ENCODE measurements at places on chromosomes 2 and 18. TPM values are rescaled to one million over a fixed set of nuclear protein-coding genes. Genes with fewer than 3 reads are reported as not detected.

GRCh38 chr2:98374286-98374685 is 28.0 kb downstream of the CNGA3 start:
- H3K4me3 ChIP-seq, result no peak overlapping the region
- peaks cover 4% of the 10 kb centered on the region for H3K27me3 ChIP-seq
- no peak overlapping the region for H3K27ac ChIP-seq
- peaks cover under 1% of the 10 kb centered on the region for H3K36me3 ChIP-seq
- DNase-seq, result no peak

GRCh38 chr2:6945821-6946220 is 28.6 kb downstream of the RNF144A start:
- H3K27ac ChIP-seq, result no peak overlapping the region
- H3K27me3 ChIP-seq, result no peaks in the 10 kb centered on the region
- peaks cover 11% of the 10 kb centered on the region for H3K4me1 ChIP-seq
- no peak for DNase-seq

DNA sequence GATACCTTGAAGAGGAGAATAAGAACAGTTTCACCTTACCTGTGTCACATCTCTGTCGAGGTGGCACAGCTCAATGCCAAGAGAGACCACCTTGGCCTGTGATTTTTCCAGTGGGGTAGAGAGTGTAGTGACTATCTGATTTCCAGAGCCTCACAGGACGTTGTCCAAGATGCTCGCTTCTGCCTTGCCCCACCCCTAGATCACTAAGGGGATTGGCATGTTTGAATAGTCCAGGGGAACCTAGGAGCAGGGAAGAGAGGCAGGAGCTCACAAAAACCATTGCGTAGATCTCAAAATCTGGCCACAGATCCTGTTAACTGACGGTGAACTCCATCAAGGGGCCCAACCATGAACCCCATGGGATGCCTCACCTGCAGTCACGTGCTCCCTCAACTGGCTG is 24.2 kb downstream of the TMEM178A start:
- H3K4me3 ChIP-seq, result no peak overlapping the region
- H3K27me3 ChIP-seq, result no peaks in the 10 kb centered on the region
- H3K4me1 ChIP-seq, result peaks cover 11% of the 10 kb centered on the region
- peaks cover 5% of the 10 kb centered on the region for H3K36me3 ChIP-seq
- DNase-seq, result no peak

DNA sequence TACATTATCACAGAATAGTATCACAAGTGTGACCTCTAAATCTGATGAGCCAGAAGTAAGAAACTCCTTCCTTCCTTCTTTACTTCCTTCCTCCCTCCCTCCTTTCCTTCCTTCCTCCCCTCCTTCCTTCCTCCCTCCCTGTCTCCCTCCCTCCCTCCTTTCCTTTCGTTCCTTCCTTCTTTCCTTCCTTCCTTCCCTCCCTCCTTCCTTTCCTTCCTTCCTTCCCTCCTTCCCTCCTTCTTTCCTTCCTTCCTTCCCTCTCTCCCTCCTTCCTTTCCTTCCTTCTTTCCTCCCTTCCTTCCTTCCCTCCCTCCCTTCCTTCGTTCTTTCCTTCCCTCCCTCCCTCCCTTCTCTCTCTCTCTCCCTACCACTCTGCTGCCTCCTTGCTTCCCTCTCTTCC is 359.2 kb downstream of the OSR1 start:
- no peaks in the 10 kb centered on the region for H3K36me3 ChIP-seq
- no peaks in the 10 kb centered on the region for H3K27me3 ChIP-seq
- no peak overlapping the region for H3K4me3 ChIP-seq
- no peak for DNase-seq
- H3K4me1 ChIP-seq, result no peaks in the 10 kb centered on the region
- H3K27ac ChIP-seq, result no peak overlapping the region

GRCh38 chr2:63827749-63828148 is 13.9 kb upstream of the UGP2 start:
- H3K27me3 ChIP-seq, result no peaks in the 10 kb centered on the region
- no peak for DNase-seq
- H3K27ac ChIP-seq, result no peak overlapping the region
- no peak overlapping the region for H3K4me3 ChIP-seq

DNA sequence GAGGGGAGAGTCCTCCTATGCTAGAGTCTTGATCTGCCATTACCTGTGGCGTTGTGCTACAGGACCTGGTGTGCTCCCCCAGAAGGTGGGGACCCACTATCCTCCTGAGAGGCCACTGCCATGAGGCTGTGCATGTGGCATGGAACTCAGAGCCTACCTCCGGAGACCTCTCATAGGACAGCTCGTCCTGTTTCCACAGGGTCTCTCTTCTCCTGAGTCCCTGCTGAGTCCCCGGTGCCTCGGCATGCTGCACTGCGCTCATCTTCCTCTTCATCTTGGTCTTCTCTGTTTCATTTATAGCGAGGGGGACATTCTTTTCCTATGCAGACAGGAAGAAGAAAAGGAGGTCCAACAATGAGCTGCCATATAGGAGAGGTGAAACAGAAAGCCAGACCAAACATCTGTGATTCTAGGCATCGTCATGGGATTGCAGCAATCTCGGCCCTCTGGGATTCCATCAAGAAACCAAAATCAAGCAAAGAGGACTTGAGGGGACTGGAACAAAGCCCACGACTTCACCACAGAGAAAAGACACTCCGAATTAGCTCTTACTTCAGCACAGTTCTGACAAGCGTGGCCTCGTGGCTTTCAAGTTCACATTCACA is 83.7 kb downstream of the KCNF1 start:
- no peak overlapping the region for H3K27ac ChIP-seq
- H3K27me3 ChIP-seq, result peaks cover 4% of the 10 kb centered on the region
- no peaks in the 10 kb centered on the region for H3K36me3 ChIP-seq
- H3K4me3 ChIP-seq, result no peak overlapping the region

DNA sequence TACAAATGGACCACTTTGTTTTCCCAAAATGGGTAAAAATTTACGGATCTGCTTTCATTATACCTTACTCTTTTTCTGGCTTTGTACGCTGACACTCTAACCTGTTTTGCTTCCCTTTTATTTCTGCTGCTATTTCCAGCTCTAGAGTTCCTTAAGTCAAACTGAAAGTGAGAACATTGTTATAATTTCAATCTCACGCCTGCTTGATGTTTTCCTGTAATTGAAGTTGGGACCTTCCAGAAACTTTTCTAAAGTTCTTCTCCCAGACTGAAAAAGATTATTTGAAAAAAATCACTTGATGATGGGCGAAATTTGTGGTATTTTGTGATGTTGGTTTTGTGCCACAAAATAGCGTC is 1.8 kb downstream of the GLS start:
- peaks cover 35% of the 10 kb centered on the region for H3K4me1 ChIP-seq
- no peaks in the 10 kb centered on the region for H3K27me3 ChIP-seq
- peak overlapping the region; percentile 28 for H3K27ac ChIP-seq
- H3K4me3 ChIP-seq, result peak overlapping the region; percentile 92
- no peak for DNase-seq

Gene SP3
- 105 TPM for total RNA-seq

DNA sequence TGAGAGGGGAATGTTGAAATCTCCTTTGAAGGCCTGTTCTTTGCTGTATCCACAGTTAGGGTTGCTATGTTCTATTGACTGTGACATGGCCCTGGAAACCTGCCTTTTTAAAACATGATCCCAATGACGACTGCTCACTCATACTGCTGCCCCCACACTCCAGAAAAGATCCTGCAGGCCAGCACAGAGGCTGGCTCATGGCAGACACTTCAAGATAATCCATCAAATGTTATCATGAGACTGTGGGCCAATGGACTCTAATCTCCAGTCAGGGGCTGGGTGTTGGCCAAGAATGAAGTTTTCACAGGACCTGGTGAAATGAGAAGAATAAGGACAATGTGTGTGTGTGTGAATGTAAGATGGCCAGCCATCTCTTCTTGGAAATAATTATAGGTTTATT is 59.0 kb upstream of the THOC1 start:
- no peak for DNase-seq
- no peak overlapping the region for H3K27ac ChIP-seq
- no peak overlapping the region for H3K4me3 ChIP-seq
- peaks cover 1% of the 10 kb centered on the region for H3K4me1 ChIP-seq
- H3K36me3 ChIP-seq, result no peaks in the 10 kb centered on the region
- H3K27me3 ChIP-seq, result no peaks in the 10 kb centered on the region

- H3K36me3 ChIP-seq, result peaks cover 4% of the 10 kb centered on the region
- peaks cover 8% of the 10 kb centered on the region for H3K4me1 ChIP-seq
- no peak overlapping the region for H3K27ac ChIP-seq
- no peak overlapping the region for H3K4me3 ChIP-seq
- no peak for DNase-seq
- H3K27me3 ChIP-seq, result no peaks in the 10 kb centered on the region
These were observed 109.0 kb downstream of the BCL2 start for GRCh38 chr18:63210521-63210920.

DNA sequence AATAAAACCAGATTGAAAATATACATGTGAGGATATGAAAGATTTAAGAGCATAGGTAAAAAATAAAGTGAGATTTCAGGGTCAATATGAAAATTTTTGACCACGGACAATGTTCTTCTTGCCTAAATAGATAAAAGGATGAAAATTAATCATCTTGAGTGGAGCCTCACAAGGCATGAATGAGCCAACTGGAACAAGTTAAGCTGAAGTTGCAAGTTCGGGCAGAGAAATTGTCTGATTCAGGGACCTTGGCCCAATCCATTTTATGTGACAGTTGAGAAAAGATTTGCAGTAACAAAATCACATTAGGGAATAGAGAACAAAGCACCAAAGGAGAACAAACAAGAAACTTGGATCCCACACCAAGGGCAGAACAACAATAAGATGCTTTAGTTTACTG is 305.3 kb downstream of the TMX3 start:
- no peak for DNase-seq
- H3K27me3 ChIP-seq, result no peaks in the 10 kb centered on the region
- H3K27ac ChIP-seq, result no peak overlapping the region
- no peaks in the 10 kb centered on the region for H3K4me1 ChIP-seq
- no peak overlapping the region for H3K4me3 ChIP-seq
- H3K36me3 ChIP-seq, result no peaks in the 10 kb centered on the region

Gene SPP2
- not detected for total RNA-seq

GRCh38 chr18:79775441-79776221 is 22.1 kb upstream of the KCNG2 start:
- no peak overlapping the region for H3K4me3 ChIP-seq
- no peaks in the 10 kb centered on the region for H3K4me1 ChIP-seq
- no peak for DNase-seq
- H3K27me3 ChIP-seq, result peaks cover 19% of the 10 kb centered on the region
- no peak overlapping the region for H3K27ac ChIP-seq
- H3K36me3 ChIP-seq, result no peaks in the 10 kb centered on the region

GRCh38 chr2:217370391-217370790 is 510.5 kb upstream of the TNP1 start:
- H3K4me3 ChIP-seq, result no peak overlapping the region
- no peaks in the 10 kb centered on the region for H3K36me3 ChIP-seq
- H3K27ac ChIP-seq, result no peak overlapping the region
- peaks cover 17% of the 10 kb centered on the region for H3K4me1 ChIP-seq

- peaks cover 15% of the 10 kb centered on the region for H3K4me1 ChIP-seq
- H3K27ac ChIP-seq, result no peak overlapping the region
- H3K27me3 ChIP-seq, result no peaks in the 10 kb centered on the region
- H3K4me3 ChIP-seq, result no peak overlapping the region
These were observed 19.9 kb downstream of the RBMS1 start for GRCh38 chr2:160473468-160474318.

Gene SNORC
- 3.0 TPM for total RNA-seq

GRCh38 chr18:45478889-45479288 is 136.4 kb upstream of the SLC14A2 start:
- no peak overlapping the region for H3K4me3 ChIP-seq
- DNase-seq, result no peak
- H3K36me3 ChIP-seq, result peaks cover 7% of the 10 kb centered on the region
- H3K27ac ChIP-seq, result no peak overlapping the region
- no peaks in the 10 kb centered on the region for H3K27me3 ChIP-seq

GRCh38 chr18:712401-713134 is at the start of gene ENOSF1:
Gene ENOSF1 (minus strand): TSS chr18:712630. CDS start chr18:712587, 43 bp downstream.
- H3K4me1 ChIP-seq, result peaks cover 26% of the 10 kb centered on the region
- peak within 1 kb of the TSS; percentile 57 for H3K27ac ChIP-seq
- no peaks in the 10 kb centered on the region for H3K27me3 ChIP-seq
- peak; percentile 88 for DNase-seq
- peak within 1 kb of the TSS; percentile 89 for H3K4me3 ChIP-seq
- peaks cover 4% of the 10 kb centered on the region for H3K36me3 ChIP-seq

All from neural crest cell (in vitro differentiated cells).